Activated CD4-positive, alpha-beta T cell treated with anti-CD3 and anti-CD28 coated beads, Interleukin-2, amount 10 ng/mL, durations not matched to agents 24 days and 14 days (primary cell): ENCODE measurements at places on chromosomes 7 and 10. TPM values are rescaled to one million over a fixed set of nuclear protein-coding genes. Genes with fewer than 3 reads are reported as not detected.

Gene FAM25G
- not detected in 2 replicates for total RNA-seq

- H3K4me3 ChIP-seq: no peak overlapping the region
- H3K27ac ChIP-seq: no peak overlapping the region
- H3K27me3 ChIP-seq: peaks cover 2% of the 10 kb centered on the region
- no peak for DNase-seq
Observed at GRCh38 chr10:102997998-102998397, 79.9 kb downstream of the CNNM2 start.

Gene NYAP1
- 0.17 and 0.49 TPM in 2 replicates for total RNA-seq

GRCh38 chr10:78849731-78850130, 219.0 kb upstream of the ZMIZ1 start:
- H3K27ac ChIP-seq: no peak overlapping the region
- no peak for DNase-seq
- no peaks in the 10 kb centered on the region for H3K27me3 ChIP-seq
- H3K4me3 ChIP-seq: no peak overlapping the region
- H3K36me3 ChIP-seq: no peaks in the 10 kb centered on the region

DNA sequence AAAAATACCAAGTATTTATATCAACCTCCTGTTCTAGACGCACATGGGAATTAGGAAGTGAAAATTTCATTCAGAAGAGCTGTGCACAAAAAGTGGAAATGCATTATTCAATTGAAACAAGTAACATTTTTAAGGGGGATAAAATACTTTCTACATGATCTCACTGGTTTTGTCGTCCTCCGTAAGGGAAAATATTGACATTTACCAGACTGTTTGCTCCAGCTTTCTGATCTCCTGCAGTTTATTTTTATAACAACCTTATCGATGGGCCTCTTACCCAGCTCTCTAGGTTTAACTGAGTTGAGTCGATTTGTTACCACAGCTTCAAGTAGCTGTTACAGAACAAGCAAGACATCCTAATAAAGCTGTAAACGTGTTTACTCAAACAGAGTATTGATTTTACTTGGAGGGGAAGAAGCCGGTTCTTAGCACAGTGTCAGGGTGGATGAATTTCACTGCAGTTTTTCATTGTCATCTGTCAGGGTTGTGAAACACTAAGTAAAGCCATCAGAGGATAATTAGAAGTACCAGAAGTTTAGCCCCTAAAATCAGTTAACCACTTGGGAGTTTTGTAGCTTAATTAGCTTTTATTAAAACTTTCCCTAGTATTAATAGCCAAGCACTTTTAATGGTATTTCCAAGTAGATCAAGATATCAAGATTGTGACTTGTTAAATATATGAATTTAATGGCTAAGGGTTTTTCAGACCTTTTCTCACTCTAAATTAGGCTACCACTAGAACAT, 142.6 kb upstream of the KAT6B start:
- peaks cover 21% of the 10 kb centered on the region for H3K36me3 ChIP-seq
- DNase-seq: no peak
- no peak overlapping the region for H3K4me3 ChIP-seq

DNA sequence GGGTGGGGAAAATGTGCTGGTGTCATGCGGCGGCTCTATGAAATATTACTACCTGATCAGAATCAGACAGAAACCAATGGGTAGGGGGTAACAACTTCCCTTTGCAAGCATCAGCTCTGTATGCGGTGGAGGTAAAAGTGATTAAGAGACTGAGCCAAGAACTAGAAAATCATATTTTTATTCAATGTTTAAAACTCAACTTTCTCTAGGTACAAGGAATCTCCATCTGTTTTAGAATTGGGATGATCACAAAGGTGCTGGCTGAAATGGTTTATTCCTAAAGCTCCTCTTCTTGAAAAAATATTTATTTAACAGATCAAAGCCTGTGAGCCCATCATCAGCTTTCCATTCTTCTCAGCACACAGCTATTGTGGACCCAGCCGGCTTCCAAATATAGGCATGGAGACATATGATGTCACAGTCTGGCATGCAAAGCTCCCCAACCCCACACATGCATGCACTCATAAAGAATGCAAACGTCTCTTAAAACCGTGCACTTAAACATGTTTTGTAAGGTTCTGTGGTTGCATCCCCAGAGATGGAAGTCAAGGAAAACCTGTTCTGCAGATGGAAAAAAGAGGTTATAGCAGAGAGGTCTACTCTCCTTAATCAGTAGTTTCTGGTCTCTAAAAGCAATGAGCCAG, 126.0 kb downstream of the SKIDA1 start:
- no peak overlapping the region for H3K27ac ChIP-seq
- H3K36me3 ChIP-seq: no peaks in the 10 kb centered on the region
- H3K4me1 ChIP-seq: no peaks in the 10 kb centered on the region
- H3K4me3 ChIP-seq: no peak overlapping the region

DNA sequence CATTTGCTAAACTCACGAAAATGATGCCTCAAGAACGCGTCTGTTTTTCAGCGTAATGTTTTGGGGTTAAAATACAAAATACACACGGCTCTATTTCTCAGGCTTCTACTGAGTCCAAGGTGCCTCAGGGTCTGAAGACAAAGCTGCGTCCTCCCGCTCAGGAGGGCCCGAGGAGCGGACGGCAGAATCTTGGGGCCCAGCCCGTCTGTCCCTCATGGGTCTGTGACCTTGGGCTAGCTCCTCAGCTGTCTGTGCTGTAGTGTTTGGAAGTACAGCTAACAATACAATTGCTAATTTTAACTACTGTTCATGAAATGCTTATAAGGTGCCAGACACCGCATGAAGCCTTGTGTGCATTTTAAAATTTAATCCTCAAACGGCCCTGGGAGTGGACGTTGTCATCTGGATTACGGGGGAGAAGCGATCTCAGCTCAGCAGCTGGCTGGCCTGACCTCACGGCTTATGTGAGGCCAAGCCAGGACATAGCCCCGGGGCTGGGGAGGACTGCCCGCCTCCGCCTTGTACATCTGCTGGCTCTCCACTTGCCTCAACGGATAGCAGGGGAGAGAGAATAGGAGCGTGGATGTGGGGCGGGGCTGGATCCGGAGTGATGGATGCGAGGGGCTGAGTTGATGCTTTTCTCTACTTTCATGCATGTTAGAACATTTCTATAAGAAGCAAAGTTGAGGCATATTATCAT, 357.4 kb downstream of the GLRX3 start:
- DNase-seq: no peak
- peak overlapping the region; percentile 34 for H3K27ac ChIP-seq
- H3K4me1 ChIP-seq: no peaks in the 10 kb centered on the region
- H3K4me3 ChIP-seq: no peak overlapping the region
- no peaks in the 10 kb centered on the region for H3K27me3 ChIP-seq

- H3K27me3 ChIP-seq: peaks cover 26% of the 10 kb centered on the region
- H3K4me1 ChIP-seq: peaks cover 7% of the 10 kb centered on the region
- no peak overlapping the region for H3K4me3 ChIP-seq
Observed at GRCh38 chr7:94069162-94069739, 65.1 kb upstream of the BET1 start.

Gene LIPK
- total RNA-seq: not detected in 2 replicates

- no peaks in the 10 kb centered on the region for H3K4me1 ChIP-seq
- no peaks in the 10 kb centered on the region for H3K36me3 ChIP-seq
Observed at GRCh38 chr7:98354511-98355249, 46.2 kb downstream of the BAIAP2L1 start.

DNA sequence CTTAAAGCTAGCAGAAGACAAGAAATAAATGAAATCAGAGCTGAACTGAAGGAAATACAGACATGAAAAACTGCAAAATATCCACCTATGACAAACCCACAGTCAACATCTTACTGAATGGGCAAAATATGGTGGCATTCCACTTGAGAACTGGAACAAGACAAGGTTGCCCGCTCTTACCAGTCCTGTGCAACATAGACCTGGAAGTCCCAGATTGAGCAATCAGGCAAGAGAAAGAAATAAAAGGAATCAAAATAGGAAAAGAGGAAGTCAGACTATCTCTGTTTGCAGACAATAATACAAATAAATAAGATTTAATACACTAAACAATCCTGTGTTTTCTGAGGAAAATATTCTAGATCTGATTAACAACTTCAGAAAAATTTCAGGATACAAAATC, 570.5 kb upstream of the SEMA3D start:
- no peak overlapping the region for H3K4me3 ChIP-seq
- no peaks in the 10 kb centered on the region for H3K4me1 ChIP-seq
- no peak overlapping the region for H3K27ac ChIP-seq
- no peaks in the 10 kb centered on the region for H3K27me3 ChIP-seq
- H3K36me3 ChIP-seq: no peaks in the 10 kb centered on the region

- H3K4me1 ChIP-seq: no peaks in the 10 kb centered on the region
- no peak overlapping the region for H3K27ac ChIP-seq
- no peaks in the 10 kb centered on the region for H3K36me3 ChIP-seq
- H3K4me3 ChIP-seq: no peak overlapping the region
- H3K27me3 ChIP-seq: peaks cover 2% of the 10 kb centered on the region
- DNase-seq: no peak
Observed at GRCh38 chr7:151657173-151657572, 137.5 kb upstream of the RHEB start.

GRCh38 chr10:113712755-113713639, 33.3 kb downstream of the CASP7 start:
- peaks cover 39% of the 10 kb centered on the region for H3K36me3 ChIP-seq
- no peak overlapping the region for H3K27ac ChIP-seq
- DNase-seq: no peak
- H3K4me3 ChIP-seq: no peak overlapping the region

GRCh38 chr10:11448190-11448544, 163.3 kb downstream of the USP6NL start:
- H3K27ac ChIP-seq: no peak overlapping the region
- no peak overlapping the region for H3K4me3 ChIP-seq
- peaks cover 6% of the 10 kb centered on the region for H3K4me1 ChIP-seq

Gene PSPH
- total RNA-seq: 23.8 and 25.8 TPM in 2 replicates

Gene C7orf57
- 0.14 TPM in 2 replicates for total RNA-seq

Gene AKR1C2
- not detected in 2 replicates for total RNA-seq

- H3K4me1 ChIP-seq: peaks cover 24% of the 10 kb centered on the region
- DNase-seq: no peak
- peak overlapping the region; percentile 93 for H3K27ac ChIP-seq
- peaks cover 9% of the 10 kb centered on the region for H3K36me3 ChIP-seq
Observed at GRCh38 chr10:21532694-21533466, 1.2 kb upstream of the MLLT10 start.

DNA sequence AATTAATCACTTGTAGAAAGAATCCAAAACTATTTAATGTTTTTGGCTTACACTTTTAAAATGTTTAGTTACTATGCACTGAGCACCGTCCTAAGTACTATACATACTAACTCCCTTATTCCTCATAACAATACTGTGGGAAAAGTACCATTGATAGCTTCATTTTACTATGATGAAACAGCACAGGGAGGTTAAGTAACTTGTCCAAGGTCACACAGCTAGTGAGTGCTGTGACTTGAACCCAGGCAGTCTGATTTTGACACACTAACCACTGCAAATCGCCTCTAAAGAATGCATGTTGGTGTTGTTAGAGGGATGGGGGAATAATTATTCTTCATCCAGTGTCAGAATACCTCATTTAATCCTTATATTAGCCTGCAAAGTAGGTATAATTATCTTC, 1.9 kb upstream of the RELN start:
- no peaks in the 10 kb centered on the region for H3K36me3 ChIP-seq
- H3K4me1 ChIP-seq: peaks cover 6% of the 10 kb centered on the region
- no peak overlapping the region for H3K27ac ChIP-seq

DNA sequence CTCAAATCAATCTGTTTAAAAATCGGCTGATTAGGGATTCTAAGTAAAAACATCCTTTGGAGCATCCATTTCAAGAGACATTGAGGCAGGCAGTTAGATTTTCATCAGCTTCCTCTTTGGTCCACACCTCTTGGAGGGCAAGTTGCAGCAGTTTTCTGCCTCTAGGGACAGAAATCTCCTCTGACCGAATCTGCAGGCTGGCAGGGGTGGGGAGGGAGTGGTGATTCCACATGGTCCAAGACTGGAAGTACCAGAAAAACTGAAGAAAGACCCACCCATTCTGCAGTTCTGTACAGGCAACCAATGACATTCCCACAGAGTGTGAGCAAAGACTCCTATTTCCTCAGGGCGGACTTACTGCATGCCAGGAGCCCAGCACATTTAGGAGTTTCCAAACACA, 29.0 kb downstream of the FGFBP3 start:
- no peak overlapping the region for H3K4me3 ChIP-seq
- peaks cover 19% of the 10 kb centered on the region for H3K27me3 ChIP-seq
- no peaks in the 10 kb centered on the region for H3K36me3 ChIP-seq
- H3K27ac ChIP-seq: no peak overlapping the region
- DNase-seq: no peak
